ENCODE measurements at places on chromosomes 12 and 14.

- no peak for DNase-seq
These were observed 378.0 kb downstream of the MDGA2 start for GRCh38 chr14:47297374-47297773.

DNA sequence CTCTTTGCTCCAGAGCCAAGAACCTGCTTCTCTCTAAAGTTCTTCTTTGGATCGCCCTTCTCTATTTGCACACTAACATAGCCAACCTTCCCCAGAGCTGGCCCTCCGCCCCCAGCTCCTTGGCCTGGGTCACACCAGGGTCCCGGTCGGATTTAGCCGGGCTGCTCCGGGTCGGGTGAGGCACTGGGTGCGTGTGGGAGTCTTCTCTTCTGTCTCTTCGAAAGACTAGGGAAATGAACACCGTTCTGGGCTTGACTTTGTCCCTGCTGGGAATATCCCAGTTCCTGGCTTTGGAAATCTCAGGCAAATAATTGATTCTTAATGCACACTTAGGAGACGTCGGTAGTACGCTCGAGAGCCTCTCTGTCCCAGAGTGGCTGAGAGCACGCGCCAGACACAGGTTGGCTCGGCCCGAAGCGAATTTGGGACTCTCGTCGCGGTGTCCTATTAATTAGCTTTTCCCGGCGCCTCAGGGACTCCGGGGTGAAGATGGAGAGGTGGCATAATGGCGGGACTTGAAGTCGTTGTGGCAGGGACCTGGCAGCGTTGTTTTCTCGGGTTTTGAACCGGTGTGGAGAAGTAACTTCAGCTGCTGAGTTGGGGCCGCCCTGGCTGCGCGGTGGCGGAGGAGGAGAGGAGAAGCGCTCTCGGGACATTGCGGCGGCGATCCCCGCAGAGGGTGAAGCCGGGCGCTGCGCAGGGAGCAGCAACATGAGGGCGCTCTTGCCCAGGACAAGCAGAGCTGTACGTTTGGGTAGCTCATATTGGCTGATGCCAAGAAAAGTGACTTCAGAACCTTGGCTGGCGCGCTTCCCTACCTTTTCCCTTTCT lies 7.5 kb downstream of the FOXG1 start:
- DNase-seq, result no peak

DNA sequence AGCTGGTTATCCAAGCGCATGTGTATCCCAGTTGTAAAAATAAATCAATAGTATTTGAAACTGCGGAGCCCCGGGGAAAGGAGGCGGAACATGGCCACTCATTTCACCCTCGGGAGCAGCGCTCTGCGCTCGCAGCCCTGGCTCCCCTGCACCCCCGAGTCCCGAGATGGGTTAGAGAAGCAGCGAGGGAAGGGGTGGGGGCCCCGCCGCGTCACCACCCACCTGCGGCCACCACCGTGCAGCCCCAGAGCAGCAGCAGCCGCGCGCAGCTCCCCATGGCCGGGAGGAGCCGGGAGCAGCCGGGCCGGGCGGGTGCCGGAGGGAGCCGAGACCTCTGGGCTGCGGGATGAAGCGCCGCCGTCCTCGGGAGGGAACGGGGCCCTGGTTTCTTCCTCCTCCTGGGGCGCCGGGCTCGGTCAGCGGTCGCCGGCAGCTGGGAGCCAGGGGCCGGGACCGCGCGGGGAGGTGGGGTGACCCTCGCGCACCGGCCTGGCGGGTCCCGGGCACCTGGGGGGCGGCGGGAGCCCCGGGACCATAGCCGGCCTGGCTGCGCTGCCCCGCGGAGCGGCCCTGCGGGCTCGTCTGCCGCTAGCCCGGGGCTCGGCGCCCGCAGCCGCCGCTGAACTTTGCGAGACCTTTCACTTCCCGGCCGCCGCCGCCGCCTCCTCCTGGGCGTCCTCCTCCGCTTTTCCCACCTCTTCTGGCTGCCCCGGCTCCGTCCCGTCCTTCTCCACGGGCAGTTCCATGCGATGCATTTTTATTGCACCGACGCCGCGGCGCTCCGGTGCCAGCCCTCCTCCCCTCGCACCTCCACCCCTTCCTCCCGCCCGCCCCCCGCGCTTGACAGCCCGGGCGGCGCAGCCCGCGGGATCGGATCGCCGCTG lies at the start of gene NTN4:
Gene NTN4, minus strand, starts transcription at position 732 of the 884 bp plus-strand sequence. Its CDS starts 455 bp downstream, at position 277.
- no peak for DNase-seq

DNA sequence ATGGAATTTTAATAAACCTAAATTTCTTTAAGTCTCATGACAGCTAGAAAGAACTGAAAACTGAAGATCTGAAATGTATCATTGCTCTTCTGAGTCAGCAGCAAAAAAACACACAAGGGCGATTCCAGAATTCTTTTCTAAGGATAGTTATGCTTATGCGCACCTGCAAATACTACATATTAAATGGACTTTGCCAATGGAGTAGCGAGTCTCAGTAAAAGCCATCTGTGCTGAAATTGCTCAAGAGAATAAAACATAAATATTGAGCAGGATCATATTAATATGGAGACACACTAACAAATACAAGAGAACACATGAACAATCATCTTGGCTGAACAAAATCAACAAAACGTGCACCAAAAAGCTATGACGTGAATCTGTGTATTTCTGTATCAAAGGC lies 73.7 kb downstream of the CPNE8 start:
- no peak for DNase-seq

DNA sequence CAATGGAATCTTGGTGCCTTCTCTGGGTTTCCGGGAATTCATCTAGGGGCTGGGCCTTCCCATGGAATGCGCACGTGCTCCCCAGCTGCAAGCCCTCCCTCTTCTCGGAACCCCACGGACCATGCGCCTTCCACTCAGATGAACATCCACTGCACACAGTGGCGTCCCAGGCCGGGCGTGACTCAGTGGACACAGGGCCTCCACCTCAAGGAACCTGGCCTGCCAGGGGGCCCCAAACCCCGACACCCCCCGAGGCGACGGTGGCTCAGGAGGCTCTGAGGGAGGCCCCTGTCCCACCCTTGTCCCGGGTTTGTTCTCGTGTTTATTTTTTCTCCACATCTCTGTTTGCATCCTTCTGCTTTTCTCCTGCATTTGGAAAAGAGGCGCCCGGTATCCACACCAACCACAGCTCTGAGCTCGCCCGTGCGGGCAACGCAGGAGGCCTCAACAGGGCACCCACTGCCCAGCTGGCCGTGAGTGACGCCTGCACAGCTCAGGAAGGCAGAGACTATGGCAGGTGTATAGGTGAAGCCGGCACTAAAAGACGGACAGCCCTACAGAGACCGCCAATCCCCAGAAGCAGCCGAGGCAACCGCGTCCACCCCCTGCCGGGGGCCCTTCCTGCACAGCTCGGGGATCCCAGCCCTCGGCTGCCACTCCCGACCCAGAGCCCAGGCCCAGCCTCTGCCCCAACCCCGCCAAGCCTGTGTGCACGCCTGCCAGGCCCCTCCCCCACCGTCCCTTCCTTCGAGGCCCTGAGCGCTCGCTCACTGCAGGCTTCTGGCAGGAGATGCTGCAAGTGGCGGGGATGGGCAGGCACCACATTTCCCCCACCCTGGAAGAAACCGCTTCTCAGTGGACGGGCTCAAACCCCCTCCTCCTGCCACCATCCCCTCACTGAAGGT lies 23.8 kb upstream of the GALNT9 start:
- no peak for DNase-seq

- no peak for DNase-seq
These were observed 16.4 kb downstream of the MAP3K9 start for GRCh38 chr14:70792939-70793338.

DNA sequence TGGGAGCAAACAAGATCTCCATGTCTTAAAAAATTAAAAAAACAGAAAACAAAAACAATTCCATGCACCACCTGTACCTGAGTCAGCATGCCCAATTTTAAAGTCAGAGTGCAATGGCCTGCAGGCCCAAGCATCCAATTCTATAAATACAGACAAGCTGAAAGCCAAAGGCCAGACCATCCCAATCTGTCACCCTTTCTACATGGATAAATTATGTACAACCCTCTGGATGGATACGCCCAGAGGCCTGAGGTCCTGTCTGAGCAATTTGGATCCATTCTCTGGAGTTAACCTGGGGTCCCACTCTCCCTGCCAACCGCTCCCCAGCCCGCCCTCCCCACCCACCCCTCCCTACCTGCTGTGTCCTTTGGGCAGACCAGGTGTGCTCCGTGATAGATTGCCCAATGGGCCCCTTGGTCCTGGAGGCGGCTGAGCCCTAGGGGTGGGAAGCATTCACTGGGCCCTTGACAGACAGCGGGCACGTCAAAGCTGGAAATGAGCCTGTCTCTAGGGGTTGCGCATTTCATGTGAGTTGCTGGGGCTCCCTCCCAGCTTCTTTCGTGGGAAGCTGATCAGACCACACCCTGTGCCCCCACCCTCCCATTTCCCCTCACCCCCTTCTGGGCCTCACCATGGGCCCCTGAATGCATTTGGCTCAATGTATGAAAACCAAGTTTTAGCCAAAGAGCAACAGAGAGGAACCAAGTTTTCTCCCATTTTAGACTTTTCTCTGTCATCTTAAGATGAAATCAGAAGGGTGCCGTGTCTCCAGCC lies 171.3 kb downstream of the BCL11B start:
- DNase-seq, result no peak

- DNase-seq, result no peak
These were observed 27.1 kb downstream of the CPNE8 start for GRCh38 chr12:38878333-38878705.

- DNase-seq, result peak; percentile 57
These were observed 746 bp upstream of the DUSP16 start for GRCh38 chr12:12563290-12563928.

GRCh38 chr12:104371043-104371870 lies 67.7 kb downstream of the EID3 start:
- no peak for DNase-seq

- no peak for DNase-seq
These were observed 16.7 kb downstream of the PRH1 start for GRCh38 chr12:10867381-10867780.

DNA sequence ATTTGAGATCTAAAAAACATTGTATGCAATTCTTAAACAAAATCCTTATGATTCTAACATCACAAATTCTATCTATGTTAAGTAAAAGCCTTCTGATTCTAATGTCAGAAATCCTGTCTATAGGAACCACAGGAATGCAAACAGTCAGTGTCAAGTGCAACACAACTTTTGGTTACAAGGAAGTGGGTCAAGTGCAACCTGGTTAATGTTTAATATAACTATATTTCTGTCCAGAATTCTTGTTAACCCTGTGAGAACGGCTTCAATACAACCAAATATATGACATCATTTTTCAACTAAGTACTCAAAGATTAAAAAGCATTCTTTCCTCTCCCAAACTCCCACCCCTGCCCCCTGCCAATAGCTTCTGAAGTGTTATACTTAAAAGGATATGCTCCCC lies 107.9 kb upstream of the PLEKHA5 start:
- no peak for DNase-seq

GRCh38 chr12:45351921-45352670 lies 136.2 kb downstream of the ANO6 start:
- DNase-seq, result no peak

GRCh38 chr12:11856971-11857370 lies 207.5 kb downstream of the ETV6 start:
- no peak for DNase-seq

DNA sequence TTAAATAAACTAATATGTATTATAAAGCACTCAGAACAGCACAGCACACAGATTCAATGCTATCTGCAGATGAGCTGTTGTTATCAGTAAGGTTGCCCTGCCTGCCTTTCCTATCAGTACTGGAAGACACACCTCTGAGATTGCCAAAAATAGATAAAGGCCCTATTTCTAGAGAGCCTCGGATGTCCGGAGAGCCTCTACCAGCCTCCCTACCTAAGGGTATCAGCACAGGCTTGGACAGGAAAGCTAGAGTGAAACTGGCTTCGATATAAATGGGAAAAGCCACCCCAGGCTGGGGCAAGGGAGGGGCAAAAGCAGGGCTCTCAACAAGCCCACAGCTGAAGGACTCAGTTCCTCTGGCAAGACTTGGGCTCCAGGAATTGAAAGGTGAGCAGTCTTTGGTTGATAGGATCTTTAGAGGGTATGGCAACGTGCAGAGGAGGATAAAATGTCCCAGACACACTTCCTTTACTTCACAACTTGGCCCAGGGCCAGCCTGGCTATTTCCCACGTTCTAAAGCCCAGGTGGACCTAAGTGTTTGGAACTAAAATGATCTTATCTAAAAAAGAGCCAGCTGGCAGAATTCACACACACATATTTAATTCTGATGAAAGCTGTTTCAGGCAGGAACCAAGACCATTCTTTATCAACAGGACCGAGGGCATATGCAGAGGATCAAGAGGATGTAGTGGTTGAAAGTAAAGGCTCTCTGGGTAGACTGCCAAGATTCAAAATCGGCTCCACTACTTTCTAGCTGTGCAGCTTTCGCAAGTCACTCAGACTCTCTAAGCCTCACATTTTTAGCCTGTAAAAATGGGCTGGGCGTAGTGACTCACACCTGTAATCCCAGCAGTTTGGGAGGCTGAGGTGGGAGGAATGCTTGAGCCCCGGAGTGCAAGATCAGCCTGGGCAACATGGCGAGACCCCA lies 37.8 kb upstream of the ITPR2 start:
- no peak for DNase-seq

GRCh38 chr14:92968291-92969020 lies 45.5 kb downstream of the CHGA start:
- no peak for DNase-seq

- DNase-seq, result no peak
These were observed 710.7 kb upstream of the TBX3 start for GRCh38 chr12:115394496-115395220.

DNA sequence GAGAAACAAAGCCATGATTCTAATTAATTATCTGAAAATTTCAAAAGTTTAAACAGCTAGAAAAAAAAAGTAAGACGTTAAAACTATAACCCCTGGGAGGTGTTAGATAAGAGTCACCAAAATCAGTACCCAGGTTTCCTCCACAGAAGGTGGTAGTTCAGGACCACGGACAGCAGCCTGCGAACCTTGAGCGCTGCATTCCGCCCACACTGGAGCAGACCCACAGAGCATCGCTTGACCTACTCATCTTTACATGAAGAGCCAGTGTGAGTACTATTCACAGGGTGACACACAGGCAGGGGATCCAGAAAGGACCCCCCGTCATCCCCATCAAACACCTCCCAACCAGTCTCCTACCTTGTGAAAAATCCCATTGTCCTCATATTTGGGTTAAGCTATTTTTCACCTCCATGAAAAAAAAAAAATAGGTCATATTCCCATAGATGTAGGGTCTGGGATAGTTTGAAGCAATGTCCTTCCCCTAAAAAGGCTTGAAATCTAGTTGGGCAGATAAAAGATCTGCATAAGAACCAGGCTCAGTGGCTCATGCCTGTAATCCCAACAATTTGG lies 8.8 kb upstream of the CHGA start:
- no peak for DNase-seq
